ENCODE measurements at places on chromosomes 11 and 22.

- no peak for DNase-seq
Measured at GRCh38 chr11:126082251-126083109, 19.8 kb upstream of the CDON start.

DNA sequence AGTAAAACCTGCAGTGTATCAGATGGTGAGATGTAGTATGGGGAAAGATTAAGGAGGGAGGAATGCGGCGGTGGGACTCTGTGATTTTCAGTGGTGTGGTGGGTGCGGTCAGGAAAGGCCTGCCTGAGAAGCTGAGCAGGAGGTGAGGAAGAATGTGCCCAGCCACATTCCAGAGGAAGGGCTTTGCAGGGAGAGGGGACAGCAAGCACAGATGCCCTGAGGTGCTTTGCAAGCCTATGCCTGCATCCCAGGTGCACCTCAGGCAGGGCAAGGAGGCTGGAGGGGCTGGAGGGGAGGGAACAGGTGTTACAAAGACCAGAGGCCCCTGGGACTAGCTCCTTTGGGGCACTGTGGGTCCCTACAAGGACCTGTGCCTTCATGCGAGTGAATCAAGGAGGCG, 42.1 kb downstream of the MYO7A start:
- no peak for DNase-seq

DNA sequence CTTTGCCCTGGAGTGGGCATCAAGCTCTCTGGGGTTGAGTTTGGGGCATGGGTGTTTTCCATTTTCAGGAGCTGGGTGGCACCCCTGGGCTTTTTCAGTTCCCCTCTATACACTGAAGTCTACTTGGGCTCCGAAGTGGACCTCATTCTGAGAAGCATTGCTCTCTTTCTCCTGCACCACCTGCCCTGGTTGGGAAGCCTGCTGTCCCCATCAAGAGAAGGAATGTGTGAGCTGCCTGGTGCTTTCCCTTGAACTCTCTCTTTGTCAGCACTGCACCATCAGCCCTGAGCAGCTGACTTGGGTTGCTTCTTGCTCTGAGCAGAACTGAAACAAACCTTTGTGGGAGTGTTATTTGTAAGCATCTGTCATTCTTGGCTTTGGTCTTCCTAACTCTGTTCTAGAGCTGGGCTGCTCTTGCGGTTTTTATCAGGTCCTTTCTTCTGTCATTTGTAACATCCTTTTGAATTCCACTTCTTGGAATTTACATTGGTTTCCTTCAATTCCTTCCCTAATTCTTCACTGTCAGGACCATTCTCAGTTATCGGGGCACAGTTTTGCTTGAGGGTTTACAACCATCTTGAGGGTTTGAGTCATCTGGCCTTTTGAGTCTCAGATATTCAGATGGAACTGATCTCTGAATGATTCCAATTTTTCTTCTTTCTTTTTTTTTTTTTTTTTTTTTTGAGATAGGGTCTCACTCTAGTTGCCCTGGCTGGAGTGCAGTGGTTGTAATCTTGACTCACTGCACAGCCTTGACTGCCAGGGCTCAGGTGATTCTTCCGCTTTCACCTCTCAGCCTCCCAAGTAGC, 20.5 kb downstream of the UBE2L3 start:
- DNase-seq, result no peak

DNA sequence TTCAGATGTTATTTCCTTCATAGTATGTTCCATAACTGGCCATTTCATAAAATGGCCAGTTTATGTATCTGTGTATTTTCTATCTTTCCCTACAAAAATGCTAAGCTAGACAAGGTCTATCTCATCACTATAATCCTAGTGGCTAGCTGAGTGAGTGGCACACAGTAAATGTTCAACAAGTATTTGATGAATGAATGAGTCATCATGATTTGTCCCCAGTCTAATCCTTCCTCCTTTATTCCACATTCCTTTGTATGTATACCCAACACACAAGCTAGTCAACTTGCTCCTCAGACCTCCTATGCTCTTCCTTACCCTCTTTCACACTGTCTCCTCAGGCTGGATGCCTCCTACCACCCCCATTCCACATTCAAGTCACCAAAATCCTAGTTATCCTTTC, 12.5 kb downstream of the APLNR start:
- DNase-seq, result no peak

GRCh38 chr22:35464399-35464798, 64.5 kb downstream of the MCM5 start:
- DNase-seq, result no peak

GRCh38 chr11:8870411-8871170, 40.4 kb upstream of the AKIP1 start:
- DNase-seq, result no peak

GRCh38 chr11:124745835-124746620, 6.0 kb downstream of the VSIG2 start:
- no peak for DNase-seq

DNA sequence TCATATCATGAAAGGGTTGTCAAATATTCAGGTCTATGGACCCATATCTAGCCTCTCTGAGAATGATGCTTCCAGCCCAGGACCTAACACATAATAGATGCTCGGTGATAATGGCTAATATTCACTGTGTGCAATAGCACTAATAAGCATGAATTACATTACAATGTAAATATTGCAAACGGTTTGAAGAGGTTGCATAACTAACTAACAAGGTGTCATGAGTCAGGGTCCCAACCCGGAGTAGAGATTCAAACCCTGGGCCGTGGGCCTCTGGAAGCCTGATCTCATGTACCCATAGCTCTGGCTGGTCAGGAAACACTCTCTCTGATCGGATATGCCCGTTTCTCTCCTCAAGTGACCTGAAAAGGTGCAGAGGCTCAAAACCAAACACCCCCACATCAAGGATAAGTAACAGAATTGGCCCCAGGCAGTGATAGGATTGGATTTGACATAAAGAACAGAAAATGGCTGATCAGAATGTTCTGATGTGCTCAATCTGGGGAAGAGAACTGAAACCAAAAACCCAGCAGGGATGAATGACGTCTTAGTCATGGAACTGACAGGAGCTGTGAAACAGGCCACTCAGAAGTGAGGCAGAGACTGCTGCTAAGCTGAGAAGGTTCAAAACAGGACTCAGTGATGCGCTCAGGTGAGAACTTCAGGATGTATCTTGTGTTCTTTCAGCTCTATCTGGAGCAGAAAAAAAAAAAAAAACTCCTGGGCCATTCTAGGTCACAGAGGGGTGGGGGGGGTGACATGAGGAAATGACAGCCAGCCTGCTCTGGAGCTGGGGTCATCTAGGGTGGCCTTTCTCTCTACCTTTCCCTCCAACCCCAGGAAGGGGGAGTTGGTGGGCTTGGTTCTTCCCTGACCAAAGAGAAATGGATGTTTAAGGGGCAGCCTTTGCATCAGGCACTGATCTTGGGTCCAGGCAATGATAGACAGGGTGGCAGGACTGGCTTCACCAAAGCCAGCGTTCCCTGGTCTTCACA, 6.6 kb upstream of the KCTD17 start:
- DNase-seq, result no peak

All from stimulated activated CD8-positive, alpha-beta memory T cell treated with anti-CD3 and anti-CD28 coated beads, Interleukin-4, amount 100 ng/mL, for 1 hour (primary cell).